Pancreas (tissue), 10 donors: ENCODE measurements at places on chromosomes 4 and X. TPM values are rescaled to one million over a fixed set of nuclear protein-coding genes. Genes with fewer than 3 reads are reported as not detected.

ADGRG4 gene
- not detected for total RNA-seq

TRAM1L1 gene
- 0.73 TPM for total RNA-seq

- DNase-seq = no peak
- no peaks in the 10 kb centered on the region for H3K4me1 ChIP-seq
- H3K27ac ChIP-seq = no peak overlapping the region
- H3K36me3 ChIP-seq = no peaks in the 10 kb centered on the region
- H3K27me3 ChIP-seq = no peaks in the 10 kb centered on the region
These were observed 125.4 kb upstream of the EOLA2 start for GRCh38 chrX:150063674-150064073.

DNA sequence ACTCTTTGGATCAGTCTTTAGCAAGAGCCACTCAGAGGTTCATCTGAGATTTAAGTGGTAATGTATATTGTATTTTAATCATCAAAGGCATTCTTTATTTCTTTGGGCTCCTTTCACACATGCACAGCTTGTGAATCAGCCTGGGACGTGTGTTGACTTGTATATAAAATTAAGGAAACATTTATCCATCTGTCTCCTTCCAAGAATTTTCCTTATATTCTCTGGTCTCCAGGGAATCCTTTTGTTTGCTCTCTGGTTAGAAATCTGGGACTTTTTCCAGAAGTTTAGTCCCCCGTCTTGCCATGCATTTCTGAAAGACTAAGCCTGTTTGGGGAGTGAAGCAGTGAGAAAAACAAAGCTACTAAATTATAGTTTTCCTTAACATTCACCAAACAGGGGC lies 212.3 kb downstream of the DCAF12L2 start:
- no peak for DNase-seq
- no peaks in the 10 kb centered on the region for H3K27me3 ChIP-seq
- no peaks in the 10 kb centered on the region for H3K36me3 ChIP-seq
- no peak overlapping the region for H3K27ac ChIP-seq
- no peaks in the 10 kb centered on the region for H3K4me1 ChIP-seq
- no peak overlapping the region for H3K4me3 ChIP-seq

DNA sequence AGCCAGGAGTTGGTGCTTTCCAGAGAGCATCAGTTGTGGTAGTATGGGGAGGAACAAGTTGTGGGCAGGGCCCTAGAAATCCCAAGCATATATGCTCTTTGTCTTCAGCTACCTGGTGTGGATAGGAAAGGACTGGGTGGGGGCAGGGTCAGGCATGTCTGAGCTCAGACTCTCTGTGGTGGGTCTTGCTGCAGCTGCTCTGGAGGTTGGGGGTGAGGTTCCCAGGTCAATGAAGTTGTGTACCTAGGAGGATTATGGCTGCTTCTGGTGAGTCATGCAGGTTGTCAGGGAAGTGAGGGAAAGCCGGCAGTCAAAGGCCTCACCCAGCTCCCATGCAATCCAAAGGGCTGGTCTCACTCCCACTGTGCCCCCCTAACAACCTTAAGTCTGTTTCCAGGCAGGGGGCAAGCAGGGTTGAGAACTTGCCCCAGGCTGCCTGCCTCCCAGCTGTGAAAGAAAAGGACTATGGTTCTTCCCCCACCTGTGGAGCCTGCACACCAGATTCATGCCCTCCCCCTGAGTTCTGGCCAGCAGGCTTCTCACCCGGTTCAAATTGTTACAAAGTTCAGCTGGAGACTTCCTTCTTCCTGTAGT lies 30.4 kb upstream of the QRFPR start:
- H3K36me3 ChIP-seq = no peaks in the 10 kb centered on the region
- no peaks in the 10 kb centered on the region for H3K4me1 ChIP-seq
- no peak overlapping the region for H3K27ac ChIP-seq
- no peak for DNase-seq
- no peaks in the 10 kb centered on the region for H3K27me3 ChIP-seq
- no peak overlapping the region for H3K4me3 ChIP-seq

- no peaks in the 10 kb centered on the region for H3K4me1 ChIP-seq
- peaks cover 39% of the 10 kb centered on the region for H3K27me3 ChIP-seq
- no peaks in the 10 kb centered on the region for H3K36me3 ChIP-seq
- no peak overlapping the region for H3K4me3 ChIP-seq
- DNase-seq = no peak
These were observed 2.8 kb downstream of the HELT start for GRCh38 chr4:185020863-185021761.

GRCh38 chr4:7332216-7333023 lies 102.3 kb downstream of the PSAPL1 start:
- H3K4me1 ChIP-seq = no peaks in the 10 kb centered on the region
- H3K27ac ChIP-seq = no peak overlapping the region
- H3K36me3 ChIP-seq = no peaks in the 10 kb centered on the region
- no peak for DNase-seq

ABCG2 gene
- 0.24 TPM for total RNA-seq

SLC25A5 gene
- total RNA-seq = 462 TPM

DMRTC1B gene
- total RNA-seq = 2.6 TPM

MAMLD1 gene
- 2.4 TPM for total RNA-seq

GRCh38 chr4:31592293-31592692 lies 872.1 kb downstream of the PCDH7 start:
- DNase-seq = no peak
- no peak overlapping the region for H3K27ac ChIP-seq
- no peaks in the 10 kb centered on the region for H3K36me3 ChIP-seq
- no peaks in the 10 kb centered on the region for H3K27me3 ChIP-seq
- H3K4me1 ChIP-seq = no peaks in the 10 kb centered on the region

DNA sequence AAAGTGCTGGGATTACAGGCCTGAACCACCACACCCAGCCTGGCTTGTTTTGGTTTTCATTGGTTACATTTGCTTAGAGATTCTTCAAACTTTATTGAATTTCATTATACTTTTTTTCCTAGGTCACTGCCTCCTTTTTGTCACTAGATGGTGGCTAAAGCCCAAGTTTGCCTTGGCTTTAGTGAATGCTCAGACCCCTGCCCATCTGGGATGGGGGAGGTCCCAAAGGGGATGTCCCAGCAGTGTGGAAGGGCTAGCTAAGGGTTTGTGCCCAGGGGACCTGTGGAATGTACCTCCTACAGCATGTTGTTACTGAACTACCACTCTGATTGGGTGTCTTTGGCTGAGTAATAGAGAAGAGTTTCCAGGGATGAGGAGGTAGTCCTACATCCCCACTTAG lies 58.4 kb downstream of the CEP135 start:
- no peaks in the 10 kb centered on the region for H3K4me1 ChIP-seq
- no peak for DNase-seq
- no peak overlapping the region for H3K4me3 ChIP-seq
- peaks cover 7% of the 10 kb centered on the region for H3K36me3 ChIP-seq
